ENCODE measurements at places on chromosomes 4 and X. TPM values are rescaled to one million over a fixed set of nuclear protein-coding genes. Genes with fewer than 3 reads are reported as not detected.

DNA sequence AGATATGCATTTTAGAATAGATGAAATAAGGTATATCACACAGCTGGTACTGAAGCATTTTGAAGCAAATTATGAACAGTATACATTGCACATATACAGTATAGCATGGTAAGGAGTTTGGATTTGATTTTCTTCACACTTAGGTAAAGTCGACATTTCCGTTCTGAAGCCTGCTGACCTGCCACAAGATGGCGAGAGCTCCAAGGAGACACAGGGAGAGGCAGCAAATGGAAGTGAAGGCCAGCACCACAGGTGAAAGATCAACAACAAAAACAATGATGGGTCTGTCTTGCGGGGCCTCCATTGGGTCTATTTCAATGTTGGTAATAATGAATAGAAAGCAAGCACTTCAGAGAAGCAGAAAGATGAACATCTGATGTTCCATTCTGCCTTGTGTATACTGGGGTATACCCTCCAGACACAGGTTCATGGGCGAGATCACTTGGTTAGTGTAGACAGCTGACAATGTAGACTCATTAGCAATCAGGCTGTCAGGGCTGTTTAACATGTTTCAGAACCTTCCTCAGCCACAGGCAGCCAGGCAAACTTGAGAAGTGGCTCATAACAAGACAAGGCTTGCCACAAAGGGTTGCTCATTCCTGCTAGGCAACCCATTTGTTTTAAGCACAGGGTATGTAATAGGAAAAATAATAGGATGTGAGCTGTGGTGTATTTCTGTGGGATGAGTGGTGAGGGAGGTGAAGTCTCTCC, 21.4 kb upstream of the NOX1 start:
- peak; percentile 19 for DNase-seq
- no peaks in the 10 kb centered on the region for H3K36me3 ChIP-seq
- H3K27ac ChIP-seq, result no peak overlapping the region
- H3K27me3 ChIP-seq, result no peaks in the 10 kb centered on the region

DNA sequence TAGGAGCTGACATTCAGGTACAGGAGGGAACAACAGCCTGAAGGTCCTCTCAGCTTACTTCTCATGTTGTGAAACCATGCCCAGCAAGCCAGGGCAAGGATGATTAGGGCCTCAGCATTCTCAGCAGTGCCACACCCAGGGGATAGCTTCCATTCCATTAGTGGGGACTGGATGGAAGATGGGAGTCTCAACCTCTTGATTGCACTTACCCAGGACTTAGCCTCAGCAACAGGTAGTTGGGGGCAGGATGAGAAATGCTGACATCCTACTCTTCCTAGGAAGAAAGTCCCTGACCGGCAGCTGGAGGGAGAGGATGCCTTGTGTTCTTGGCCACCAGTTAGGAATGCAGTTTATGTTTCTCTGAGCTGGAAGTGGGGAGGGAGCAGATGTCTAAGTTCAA, 8.8 kb upstream of the BEX3 start:
- peaks cover 1% of the 10 kb centered on the region for H3K27me3 ChIP-seq
- H3K4me3 ChIP-seq, result no peak overlapping the region
- H3K4me1 ChIP-seq, result no peaks in the 10 kb centered on the region
- H3K27ac ChIP-seq, result no peak overlapping the region
- DNase-seq, result no peak

DNA sequence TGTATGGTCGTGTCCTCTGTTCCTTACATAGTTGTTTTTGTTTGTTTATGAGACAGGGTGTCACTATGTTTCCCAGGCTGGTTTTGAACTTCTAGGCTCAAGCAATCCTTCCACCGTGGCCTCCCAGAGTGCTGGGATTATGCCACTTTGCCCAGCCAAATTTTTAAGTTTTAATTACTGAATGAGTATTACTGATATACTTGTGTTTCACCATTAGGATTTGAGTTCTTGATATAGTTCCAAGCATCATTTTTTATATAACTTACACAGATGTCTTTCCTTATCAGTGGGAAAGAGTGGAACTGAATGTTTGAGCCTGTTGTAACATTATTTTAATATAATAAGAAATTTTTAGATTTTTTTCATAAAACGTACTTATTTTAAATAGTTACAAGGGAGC, 20.4 kb downstream of the TMEM165 start:
- H3K4me1 ChIP-seq, result peaks cover 3% of the 10 kb centered on the region
- H3K36me3 ChIP-seq, result peaks cover 45% of the 10 kb centered on the region
- H3K27me3 ChIP-seq, result no peaks in the 10 kb centered on the region
- no peak for DNase-seq

DNA sequence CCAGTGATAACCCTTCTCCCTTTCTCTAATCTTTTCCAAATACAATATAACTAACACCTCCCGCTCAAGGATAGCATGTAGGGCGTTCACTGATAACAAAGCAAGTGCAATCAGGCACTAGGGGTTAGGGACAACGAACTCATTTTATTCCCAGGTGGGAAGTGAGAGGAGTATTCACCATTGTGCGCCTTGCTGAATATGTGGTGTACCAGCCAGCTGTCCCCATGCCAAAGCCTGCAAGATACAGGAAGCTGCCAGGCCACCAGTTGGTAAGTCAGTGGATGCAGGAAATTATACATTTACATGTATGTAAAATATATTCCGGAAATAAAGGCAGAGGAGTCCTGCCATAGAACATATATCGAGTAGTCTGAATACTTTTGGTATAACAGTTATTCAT, 6.3 kb upstream of the HPRT1 start:
- H3K36me3 ChIP-seq, result no peaks in the 10 kb centered on the region
- no peak overlapping the region for H3K27ac ChIP-seq
- H3K4me1 ChIP-seq, result peaks cover 4% of the 10 kb centered on the region
- no peaks in the 10 kb centered on the region for H3K27me3 ChIP-seq
- no peak for DNase-seq

PRAF2 gene
- 21.1 TPM for total RNA-seq

GRCh38 chr4:24330172-24330571, 254.2 kb downstream of the DHX15 start:
- H3K27ac ChIP-seq, result no peak overlapping the region
- no peak overlapping the region for H3K4me3 ChIP-seq
- DNase-seq, result no peak
- no peaks in the 10 kb centered on the region for H3K36me3 ChIP-seq

FOXR2 gene
- not detected for total RNA-seq

GRCh38 chrX:10619425-10620046, 849 bp downstream of the MID1 start:
- H3K36me3 ChIP-seq, result no peaks in the 10 kb centered on the region
- H3K4me3 ChIP-seq, result no peak overlapping the region
- H3K27me3 ChIP-seq, result peaks cover 27% of the 10 kb centered on the region
- H3K27ac ChIP-seq, result no peak overlapping the region

AR gene
- total RNA-seq, result 0.45 TPM

DNA sequence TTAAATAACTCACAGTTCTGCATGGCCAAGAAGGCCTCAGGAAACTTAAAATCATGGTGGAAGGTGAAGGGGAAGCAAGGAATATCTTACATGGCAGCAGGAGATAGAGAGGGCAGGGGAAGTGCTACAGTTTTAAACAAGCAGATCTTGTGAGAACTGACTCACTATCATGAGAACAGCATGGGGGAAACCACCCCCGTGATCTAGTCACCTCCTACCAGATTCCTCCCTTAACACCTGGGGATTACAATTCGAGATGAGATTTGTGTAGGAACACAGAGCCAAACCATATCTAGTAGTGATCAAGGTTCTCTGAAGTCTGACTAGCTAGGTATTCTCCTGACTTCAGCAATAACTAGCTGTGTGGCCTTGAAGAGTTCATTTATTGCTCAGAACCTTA, 56.0 kb downstream of the BANK1 start:
- no peaks in the 10 kb centered on the region for H3K27me3 ChIP-seq
- no peak for DNase-seq
- H3K36me3 ChIP-seq, result no peaks in the 10 kb centered on the region
- no peak overlapping the region for H3K4me3 ChIP-seq
- no peak overlapping the region for H3K27ac ChIP-seq

RHOXF2B gene
- not detected for total RNA-seq

FGFR3 gene
- total RNA-seq, result 0.18 TPM

MGARP gene
- not detected for total RNA-seq

DNA sequence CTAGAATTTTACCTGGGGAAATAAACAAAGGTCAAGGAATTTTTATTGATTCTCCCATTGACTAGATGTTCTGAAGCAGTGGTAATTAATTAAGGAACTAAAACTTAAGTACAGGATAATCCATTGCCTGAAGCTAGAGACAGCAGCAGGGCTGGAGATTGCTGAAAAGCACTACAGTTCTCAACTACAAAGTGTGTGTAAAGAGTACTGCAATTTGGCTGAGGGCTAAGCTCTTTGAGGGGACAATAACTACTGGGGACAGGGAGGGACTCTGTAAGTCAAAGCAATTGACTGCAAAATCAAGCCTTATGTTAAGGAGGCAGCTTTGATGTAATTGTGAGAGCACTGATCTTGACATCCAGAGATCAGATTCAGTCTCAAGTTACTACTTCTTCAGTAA, 260.4 kb downstream of the GALNTL6 start:
- DNase-seq, result no peak
- H3K36me3 ChIP-seq, result no peaks in the 10 kb centered on the region
- H3K4me3 ChIP-seq, result no peak overlapping the region
- no peaks in the 10 kb centered on the region for H3K4me1 ChIP-seq

DNA sequence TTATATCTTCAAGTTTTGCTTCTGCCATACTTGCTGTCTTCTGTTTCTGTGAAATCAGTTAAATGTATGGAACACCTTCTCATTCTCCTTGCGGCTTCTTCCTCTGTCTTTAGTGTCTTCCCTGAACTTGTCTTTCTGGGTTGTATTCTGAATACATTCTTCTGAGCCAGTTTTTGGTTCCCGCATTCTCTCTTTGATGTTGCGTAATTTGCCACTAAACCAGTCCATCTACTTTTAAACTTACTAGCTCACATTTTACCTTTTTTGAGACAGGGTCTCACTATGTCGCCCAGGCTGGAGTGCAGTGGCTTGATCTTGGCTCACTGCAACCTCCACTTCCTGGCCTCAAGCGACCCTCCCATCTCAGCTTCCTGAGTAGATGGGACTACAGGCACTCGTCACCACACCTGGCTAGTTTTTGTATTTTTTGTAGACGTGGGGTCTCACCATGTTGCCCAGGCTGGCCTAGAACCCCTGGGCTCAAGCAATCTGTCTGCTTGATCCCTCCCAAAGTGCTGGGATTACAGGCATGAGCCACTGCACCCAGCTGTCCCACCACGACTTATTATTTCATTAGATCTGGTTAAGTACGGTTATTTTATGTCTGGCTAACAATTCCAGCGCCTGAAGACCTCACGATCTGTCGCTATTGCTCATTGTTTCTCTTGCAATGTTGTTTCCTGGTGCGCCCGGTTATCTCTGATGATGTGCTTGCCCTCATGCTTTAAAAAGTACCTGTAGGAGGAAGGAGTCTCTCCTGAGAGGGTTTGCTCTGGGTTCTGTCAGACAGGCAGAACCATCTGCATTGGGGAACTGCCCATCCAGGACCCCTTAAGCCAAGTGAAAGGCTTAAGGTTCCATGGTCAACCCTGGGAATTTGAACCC, 9.8 kb upstream of the FAM3A start:
- peaks cover 23% of the 10 kb centered on the region for H3K4me1 ChIP-seq
- H3K27ac ChIP-seq, result no peak overlapping the region
- no peaks in the 10 kb centered on the region for H3K27me3 ChIP-seq
- no peak for DNase-seq
- H3K36me3 ChIP-seq, result peaks cover under 1% of the 10 kb centered on the region
- H3K4me3 ChIP-seq, result no peak overlapping the region

MXRA5 gene
- not detected for total RNA-seq

DNA sequence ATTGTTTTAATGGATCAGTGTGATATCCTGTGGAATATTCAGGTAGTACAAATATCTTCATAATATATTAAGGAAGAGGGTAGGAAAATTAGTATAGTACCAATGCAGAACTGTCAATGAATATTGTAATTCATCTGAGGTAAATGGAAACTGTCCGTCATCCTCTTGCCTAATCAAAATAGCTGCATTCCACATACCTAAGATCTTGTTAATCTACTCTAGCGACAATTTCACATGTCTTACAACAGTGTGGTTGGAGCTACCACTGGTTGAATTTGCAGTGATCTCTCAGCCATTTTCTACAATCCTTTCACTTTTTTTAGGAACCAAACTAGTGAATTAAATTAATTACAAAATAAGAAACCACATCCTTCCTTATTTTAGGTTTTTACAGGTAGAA, 117.5 kb downstream of the PCDH18 start:
- H3K4me1 ChIP-seq, result no peaks in the 10 kb centered on the region
- H3K27me3 ChIP-seq, result no peaks in the 10 kb centered on the region
- H3K27ac ChIP-seq, result no peak overlapping the region
- no peaks in the 10 kb centered on the region for H3K36me3 ChIP-seq

- no peaks in the 10 kb centered on the region for H3K27me3 ChIP-seq
- H3K36me3 ChIP-seq, result no peaks in the 10 kb centered on the region
- no peak overlapping the region for H3K27ac ChIP-seq
- no peak overlapping the region for H3K4me3 ChIP-seq
Observed at GRCh38 chrX:150005027-150005426, 66.7 kb upstream of the EOLA2 start.

DCAF12L2 gene
- not detected for total RNA-seq

- H3K27ac ChIP-seq, result no peak overlapping the region
- H3K4me3 ChIP-seq, result no peak overlapping the region
- H3K36me3 ChIP-seq, result no peaks in the 10 kb centered on the region
- no peaks in the 10 kb centered on the region for H3K27me3 ChIP-seq
- no peaks in the 10 kb centered on the region for H3K4me1 ChIP-seq
Observed at GRCh38 chrX:18698737-18699650, 8.5 kb upstream of the PPEF1 start.

GRCh38 chr4:117817301-117817700, 217.0 kb upstream of the NDST3 start:
- no peak overlapping the region for H3K27ac ChIP-seq
- H3K4me3 ChIP-seq, result no peak overlapping the region
- peaks cover 3% of the 10 kb centered on the region for H3K4me1 ChIP-seq
- no peak for DNase-seq
- no peaks in the 10 kb centered on the region for H3K27me3 ChIP-seq
- H3K36me3 ChIP-seq, result no peaks in the 10 kb centered on the region

DNA sequence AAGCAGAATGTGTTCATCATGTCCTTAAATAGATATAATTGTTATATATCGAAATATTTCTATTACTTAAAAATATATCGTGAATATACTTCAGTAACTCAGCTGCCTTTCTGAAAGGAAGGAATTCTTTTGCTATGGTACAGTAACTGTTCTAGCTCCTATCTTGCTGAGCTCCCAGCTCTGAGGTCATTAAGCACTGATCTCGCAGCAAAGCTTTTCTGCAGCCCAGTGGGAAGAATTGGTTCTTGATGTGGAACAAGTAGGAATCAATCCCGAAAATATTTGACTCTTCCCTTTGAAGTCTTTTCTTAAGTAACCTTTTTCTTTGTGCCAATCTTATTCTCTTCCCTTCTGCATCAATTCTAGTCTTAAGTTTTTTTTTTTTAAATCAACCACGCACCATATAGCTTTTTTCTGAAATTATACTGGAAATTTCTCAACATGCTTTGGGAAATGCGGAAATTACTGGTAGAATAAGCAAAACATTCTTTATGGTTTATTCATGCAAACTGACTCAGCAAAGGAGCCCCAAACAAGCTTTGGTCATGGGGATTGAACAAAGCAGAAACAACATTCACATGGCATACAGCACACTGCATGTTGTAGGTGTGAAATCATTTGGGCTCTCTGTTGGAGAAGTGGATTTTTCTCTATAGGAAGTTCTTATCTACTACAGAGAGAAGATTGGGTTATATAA, 428.9 kb upstream of the GNPDA2 start:
- H3K27ac ChIP-seq, result no peak overlapping the region
- H3K27me3 ChIP-seq, result no peaks in the 10 kb centered on the region

SSX7 gene
- total RNA-seq, result not detected

- H3K4me3 ChIP-seq, result no peak overlapping the region
- no peak for DNase-seq
- no peaks in the 10 kb centered on the region for H3K27me3 ChIP-seq
- H3K36me3 ChIP-seq, result no peaks in the 10 kb centered on the region
Observed at GRCh38 chr4:130395871-130396270, 1299.9 kb downstream of the C4orf33 start.
